ENCODE measurements at places on chromosomes 16 and 17.

- DNase-seq = no peak
These were observed 223.7 kb upstream of the AXIN2 start for GRCh38 chr17:65785109-65785508.

GRCh38 chr16:88924834-88925539, 52.0 kb downstream of the CBFA2T3 start:
- no peak for DNase-seq

DNA sequence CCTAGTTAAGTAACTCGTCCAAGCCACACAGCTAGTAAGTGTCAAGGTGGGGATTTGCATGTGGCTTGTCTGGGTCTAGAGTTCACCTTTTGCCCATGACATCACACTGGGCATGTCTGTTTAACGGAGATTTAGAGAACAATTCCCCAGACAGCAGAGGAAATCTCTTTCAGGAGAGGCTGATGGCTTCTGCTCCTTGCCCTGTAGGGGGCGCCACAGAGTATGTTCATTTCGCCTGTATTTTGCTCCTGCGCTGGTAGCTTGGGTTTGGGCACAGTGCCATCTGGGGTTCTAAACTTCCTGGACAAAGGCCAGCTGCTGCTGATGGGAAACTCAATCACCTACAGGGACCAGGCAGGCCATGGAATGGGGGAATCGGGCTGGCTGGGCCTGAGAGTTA, 20.4 kb downstream of the OTOA start:
- no peak for DNase-seq

- no peak for DNase-seq
These were observed 17.7 kb downstream of the NLRC5 start for GRCh38 chr16:57007050-57007449.

DNA sequence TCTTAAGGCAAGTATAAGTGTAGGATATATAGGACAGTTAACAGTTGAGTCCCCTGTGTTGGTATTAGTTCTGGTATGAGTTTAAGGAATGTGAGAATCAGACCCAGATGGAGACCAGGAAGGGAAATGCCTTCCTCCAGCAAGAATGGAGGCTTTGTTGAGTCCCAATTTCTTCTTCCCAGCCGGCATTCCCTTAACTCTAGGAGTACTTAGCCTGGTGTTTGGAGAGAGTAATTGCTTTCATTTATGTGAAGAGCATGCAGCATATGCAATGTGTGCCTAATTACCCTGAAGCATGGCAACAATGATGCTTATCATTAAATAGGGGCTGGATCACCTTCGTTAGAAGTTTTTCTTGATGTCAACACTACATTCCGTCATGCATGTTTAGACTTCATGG, 225.9 kb upstream of the XYLT1 start:
- DNase-seq = no peak
